NCI-H1436 treated with DMSO at 0.1 percent for 48 hours (cell line): ENCODE measurements at places on chromosomes 1 and 21.

DNA sequence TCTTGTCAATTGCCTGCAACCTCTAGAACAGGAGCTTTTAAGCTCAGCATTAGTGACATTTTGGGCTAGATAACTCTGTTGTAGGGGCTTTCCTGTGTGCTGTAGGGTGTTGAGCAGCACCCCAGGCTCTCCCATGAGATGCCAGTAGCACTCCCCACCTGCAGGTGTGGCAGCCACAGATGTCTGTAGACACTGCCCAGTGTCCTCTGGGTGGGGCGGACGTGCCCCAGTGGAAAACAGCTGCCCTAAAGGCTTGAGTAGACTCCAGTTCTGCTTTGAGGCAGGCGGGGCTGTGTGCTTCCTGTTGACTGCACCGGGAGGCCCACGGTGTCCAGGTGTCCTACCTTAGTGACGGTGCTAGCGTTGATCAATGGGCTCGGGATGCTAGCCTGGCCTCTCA is 16.9 kb upstream of the PWP2 start:
- no peak for DNase-seq

GRCh38 chr1:74964508-74965102 is 169.6 kb upstream of the LHX8 start:
- peak; percentile 93 for DNase-seq

DNA sequence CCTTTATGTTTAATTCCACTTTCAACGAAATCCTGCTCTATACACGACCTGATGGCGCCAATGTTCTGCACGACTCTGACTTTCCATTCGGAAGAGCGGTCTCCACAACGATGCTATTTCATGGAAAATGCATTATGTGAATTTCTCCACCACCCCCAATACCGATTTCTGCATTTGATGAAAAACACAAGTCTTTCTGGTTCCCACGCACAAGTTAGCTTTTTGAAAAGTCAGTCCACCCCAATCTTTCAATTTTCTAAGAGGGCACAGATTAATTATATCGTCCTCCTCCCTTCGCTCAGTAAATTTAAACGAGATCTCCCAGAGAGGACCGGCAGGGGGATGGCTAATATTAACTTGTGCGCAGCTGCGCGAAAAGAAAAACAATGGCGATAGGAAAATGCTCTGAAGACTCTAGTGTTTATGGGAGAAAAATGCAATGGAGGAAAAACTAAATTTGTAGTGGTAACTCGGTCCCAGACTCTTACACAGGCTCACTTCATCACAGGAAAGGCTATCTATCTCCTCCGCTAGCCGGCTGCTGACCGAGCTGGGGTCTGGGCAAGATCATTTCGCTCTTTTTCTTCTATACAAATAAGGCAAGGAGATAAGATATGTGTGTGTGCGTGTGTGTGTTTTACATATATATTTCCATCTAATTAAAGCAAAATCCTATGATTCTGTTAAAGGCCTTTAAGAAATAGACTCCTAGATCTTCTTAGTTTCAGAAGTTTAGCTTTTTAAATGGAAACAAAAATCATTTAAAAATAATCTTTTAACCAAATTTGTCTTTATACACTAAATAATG is 1.2 kb upstream of the LHX8 start:
- DNase-seq: no peak

- no peak for DNase-seq
Measured at GRCh38 chr1:33443080-33443704, 12.3 kb upstream of the PHC2 start.

- no peak for DNase-seq
Measured at GRCh38 chr1:115976062-115976920, at the start of gene SLC22A15. Gene SLC22A15, plus strand, starts transcription at chr1:115976513. Its CDS starts 115 bp downstream, at chr1:115976628.

DNA sequence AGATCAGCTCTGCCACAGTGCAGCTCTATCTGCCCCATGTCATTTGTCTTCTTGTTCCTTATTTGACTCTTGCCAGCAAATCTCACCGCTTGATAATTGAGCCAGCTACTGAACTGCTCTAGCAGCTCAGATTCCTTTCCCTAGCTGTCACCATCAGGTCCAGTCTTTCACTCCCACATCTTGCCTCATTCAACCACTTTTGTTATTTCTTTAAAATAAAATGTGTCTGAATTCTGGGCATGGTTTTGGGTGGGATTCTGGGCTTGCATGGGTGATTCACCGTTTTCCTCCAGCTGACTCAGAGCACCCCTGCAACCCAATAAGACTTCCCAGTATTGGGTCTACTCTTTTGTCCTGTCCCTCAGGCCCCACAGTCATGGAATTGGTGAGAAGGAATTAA is 215.7 kb downstream of the DSCAM start:
- DNase-seq: no peak

DNA sequence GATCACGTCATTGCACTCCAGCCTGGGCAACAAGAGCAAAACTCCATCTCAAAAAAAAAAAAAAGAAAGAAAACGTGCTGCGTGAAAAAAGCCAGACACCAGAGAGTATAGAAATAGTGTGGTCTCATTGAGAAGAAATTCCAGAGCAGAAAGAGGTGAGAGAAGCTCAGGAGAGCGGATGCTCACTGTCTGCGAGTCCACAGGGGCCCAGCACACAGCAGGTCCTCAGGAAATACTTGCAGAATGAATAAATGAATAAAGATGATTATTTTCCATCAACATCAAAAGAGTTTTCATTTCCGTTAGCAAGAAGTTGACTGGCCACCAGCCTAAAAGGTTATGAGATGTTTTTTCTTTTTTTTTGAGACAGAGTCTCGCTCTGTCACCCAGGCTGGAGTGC is 14.4 kb downstream of the CASP9 start:
- DNase-seq: no peak

DNA sequence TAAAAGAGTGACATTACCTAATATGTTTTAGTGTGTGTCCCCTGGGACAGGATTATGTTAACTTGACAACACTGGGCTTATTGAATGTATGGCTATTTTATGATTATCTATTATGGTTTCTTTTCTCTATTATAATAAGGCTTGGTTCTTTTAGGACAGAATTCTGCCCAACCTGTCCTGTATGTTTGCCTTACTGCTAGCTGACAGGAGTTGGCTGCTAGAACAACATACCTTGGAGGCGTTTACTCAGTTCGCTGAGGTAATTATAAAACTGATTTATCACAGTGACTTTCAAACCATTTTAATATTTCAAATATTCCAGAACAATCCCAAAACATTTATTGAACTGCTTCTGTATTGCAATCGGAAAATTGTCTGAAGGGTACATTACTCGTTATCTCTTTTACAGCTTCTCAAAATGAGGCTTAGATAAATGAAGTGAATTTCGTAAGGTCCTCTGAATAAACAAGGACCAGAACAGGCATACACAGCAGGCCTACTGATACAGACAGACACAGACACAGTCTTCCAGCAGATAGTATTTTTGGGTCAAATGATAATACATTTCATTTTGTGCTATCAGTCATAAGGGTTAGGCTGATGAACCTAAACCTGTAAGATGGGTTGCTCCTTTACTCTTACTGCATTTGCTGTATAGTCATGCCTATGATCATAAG is 44.2 kb downstream of the SCYL3 start:
- no peak for DNase-seq

DNA sequence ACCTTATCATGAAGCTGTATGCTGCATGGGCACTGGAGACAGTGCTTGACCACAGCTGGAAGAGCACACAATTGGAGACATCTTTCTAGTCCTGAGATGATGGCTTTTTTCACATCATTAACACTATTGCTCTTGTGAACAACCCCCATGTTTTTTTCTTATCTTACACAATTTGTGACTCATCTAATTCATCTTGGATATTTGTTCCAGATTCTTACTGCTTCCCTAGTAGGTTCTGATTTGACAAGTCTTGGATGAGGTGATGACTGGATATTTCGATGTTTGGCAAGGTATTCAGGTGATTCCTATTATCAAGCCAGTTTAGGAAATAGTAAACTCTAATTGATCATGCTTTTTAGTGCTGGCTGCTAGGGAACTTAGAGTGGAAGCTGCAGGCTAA is 23.7 kb downstream of the HLX start:
- DNase-seq: no peak

DNA sequence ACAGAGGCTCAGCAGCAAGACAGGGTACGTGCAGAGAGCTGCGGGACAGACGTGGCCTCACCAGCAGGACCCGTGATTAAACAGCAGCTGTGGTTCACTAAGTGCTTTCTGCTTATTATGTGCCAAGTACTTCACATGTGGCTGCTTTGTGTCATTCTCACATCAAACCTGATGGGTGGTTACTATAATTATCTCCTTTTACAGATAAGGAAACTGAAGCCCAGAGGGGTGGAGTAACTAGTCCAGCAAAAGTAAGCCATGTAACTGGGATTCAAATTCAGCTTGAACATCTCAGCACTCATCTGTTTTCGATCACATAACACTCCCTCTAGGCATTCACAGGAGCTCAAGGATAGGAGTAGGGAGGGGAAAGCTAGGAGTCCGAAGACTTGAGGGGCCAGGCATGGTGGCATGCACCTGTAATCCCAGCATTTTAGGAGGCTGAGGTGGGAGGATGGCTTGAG is 50.8 kb upstream of the CLIC4 start:
- peak; percentile 97 for DNase-seq

DNA sequence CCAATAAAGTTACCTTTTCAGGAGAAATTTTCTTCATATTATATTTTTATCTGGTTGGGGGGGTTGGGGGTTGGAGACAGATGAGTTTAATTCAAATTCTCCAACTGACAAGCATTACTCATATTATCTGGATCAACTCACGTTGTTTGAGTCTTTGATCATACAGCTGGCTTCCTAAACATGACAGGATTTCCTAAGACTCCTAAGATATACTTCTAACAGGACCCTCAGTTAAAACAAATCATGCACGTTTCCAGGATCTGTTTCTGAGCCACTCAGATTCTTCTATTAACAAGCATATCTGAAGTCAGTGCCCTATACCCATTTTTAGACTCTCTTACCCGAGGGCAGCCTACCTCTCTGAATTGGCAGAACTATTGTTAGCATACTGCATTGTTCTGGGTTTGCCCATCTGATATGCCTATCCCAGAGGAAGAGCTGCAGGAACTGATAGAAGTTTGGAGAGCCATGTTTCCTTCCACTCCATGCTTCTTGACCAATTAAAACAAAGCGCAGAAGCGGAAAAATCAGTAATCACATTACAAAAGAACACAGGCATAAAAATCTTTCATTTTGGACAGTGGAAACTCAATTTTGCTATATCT is 653.9 kb downstream of the LTN1 start:
- DNase-seq: no peak

GRCh38 chr1:58755468-58755872 is 28.4 kb downstream of the JUN start:
- no peak for DNase-seq

- no peak for DNase-seq
Measured at GRCh38 chr1:42847721-42848460, 1.5 kb downstream of the ZNF691 start.

GRCh38 chr1:240190881-240191401 is 99.3 kb downstream of the FMN2 start:
- DNase-seq: no peak

DNA sequence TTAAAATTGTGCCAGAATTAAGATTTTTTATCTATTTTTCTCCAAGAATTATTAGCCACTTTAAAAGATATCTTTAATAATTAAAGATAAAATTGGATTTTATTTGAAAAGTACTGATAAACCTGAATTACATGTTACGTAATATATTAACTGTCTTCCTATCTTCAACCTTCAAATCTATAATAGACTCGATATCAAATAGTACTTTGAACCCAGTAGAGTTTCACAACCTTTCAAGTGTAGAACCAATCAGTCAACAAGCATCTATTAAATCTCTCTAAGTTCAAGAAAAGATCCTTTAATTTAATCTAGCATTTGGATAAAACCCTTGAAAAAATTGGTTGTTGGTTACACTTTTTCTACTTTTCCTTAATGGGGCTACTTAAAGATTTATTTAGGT is 271.4 kb downstream of the GPR52 start:
- DNase-seq: no peak

GRCh38 chr1:41329662-41330587 is 31.3 kb upstream of the FOXO6 start:
- no peak for DNase-seq

- no peak for DNase-seq
Measured at GRCh38 chr1:32798679-32799416, 18.3 kb downstream of the YARS1 start.

DNA sequence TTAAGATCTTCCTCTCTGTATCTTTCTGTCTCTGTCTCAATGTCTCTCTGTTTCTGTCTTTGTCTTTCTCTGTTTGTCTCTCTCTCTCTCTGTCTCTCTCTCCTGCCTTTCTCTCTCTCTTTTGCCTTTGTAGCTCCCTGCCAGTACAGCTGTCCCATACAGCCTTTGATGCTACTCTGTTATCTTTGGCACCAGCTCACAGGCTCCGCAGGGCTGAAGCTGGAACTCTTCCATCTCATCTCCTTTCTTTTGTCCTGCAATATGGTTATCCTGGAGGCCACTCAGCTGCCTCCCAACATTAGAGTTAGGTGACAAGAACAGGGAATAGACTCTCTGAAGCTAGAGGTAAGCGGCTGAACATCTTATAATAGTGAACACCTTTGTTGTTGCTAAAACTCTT is 354.3 kb upstream of the NEGR1 start:
- DNase-seq: no peak

- DNase-seq: no peak
Measured at GRCh38 chr1:87478231-87478630, 149.6 kb downstream of the LMO4 start.

DNA sequence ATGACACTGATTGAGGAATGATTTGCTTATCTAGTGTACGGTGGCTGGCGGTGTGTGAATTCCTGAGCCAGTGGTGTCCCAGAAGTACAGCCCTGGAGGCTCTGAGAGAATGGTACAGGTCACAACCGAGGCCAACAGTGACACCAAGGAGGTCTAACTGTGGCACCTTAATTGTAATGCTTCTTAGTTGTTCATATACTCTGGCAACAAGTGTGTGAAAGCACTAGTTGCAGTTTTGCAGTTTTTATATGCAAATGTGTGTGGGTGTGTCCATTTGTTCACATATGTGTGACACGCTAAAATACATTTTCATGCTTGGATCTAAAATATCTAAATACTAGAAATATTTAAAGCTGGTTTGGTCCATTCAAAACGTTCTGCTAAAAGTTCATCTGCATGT is 185.3 kb upstream of the FMN2 start:
- no peak for DNase-seq

DNA sequence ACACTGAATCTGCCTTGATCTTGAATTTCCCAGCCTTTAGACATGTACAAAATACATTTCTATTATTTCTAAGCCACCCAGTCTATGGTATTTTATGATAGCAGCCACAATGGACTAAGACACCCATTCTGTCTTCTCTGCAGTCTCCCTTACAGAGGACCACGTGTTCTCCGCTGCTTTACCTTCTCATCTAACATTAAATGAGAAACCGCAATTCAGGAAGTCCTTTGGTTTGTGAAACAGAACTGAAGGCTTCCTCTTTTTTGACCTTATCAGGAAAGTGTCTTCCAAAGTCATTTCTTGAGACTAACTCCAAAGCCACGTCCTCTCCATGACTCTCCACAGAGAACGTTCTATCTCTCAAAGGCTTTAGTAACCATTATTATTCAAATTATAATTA is 560.1 kb downstream of the OMA1 start:
- no peak for DNase-seq

DNA sequence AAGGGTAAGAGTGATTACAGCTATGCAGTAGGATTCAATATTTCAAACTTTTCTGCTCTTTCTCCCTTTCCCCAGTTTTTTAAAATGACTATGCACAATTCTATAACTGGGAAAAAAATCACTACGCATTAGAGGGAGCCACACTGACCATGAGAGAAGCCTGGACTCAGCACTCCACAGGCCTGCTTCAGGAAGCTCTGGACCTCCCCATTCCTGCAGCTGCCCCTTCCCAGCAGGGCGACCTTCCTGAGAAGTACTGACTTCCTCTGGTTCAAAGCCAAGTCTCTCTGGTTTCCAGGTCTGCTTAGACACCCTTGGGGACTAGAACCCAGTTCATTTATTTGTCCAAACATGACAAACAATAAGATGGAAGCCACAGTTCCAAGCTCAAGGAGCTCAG is 42.0 kb upstream of the CLSTN1 start:
- DNase-seq: no peak
